ENCODE measurements at places on chromosomes 3 and 15.

DNA sequence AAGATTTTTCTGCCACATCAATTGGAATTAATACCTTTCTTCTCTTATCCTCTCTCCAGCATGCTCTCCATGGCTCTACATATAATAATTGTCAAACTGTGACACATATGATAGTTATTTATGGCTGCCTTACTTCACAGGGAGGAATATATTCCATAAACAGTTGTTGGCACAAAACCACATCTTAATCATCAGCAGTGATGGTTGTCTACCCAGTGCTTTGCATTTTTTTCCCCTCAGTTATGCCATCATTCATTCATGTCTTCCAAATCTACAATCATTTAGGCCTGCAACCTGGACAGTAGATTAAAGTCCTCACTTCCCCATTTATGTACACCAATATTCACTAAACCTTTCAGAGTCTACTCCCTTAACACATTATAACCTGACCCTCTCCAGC is 107.7 kb downstream of the THRB start:
- no peak for DNase-seq

DNA sequence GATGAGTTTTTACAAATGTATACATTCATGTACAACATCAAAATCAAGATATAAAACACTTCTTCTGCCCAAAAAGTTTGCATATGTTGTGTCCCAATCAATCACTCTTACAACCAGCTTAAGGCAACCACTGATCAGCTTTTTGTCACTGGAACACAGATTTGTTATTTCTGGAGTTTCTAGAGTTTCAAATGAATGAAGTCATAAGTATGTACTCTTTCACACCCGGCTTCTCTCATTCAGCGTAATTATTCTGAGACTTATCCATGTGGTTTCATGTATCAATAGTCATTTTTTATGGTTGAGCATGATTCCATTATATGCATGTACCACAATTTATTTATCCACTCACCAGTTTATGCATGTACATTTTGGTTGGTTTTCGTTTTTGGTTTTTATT is 53.0 kb upstream of the CORO2B start:
- DNase-seq = no peak

DNA sequence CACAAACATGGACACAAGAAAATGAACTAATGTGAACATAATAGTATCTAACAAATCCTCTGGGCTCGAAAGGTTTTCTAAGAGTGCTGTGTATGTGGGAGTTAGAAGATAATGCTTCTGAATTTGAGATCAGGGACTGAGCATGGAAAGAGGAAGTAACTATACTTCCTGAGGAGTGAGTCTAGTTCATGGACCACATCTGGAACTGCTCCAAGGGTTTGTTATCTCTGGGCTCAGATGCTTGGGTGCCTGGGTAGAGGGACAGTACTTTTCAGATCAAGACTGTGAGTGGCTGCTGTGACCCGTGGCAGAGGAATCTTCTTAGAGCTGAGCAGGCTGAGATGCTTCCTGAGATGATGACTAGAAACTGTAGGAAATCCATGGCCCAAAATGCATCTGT is 28.5 kb downstream of the TBC1D23 start:
- no peak for DNase-seq

GRCh38 chr3:107414325-107414964 is 37.2 kb downstream of the CCDC54 start:
- no peak for DNase-seq

DNA sequence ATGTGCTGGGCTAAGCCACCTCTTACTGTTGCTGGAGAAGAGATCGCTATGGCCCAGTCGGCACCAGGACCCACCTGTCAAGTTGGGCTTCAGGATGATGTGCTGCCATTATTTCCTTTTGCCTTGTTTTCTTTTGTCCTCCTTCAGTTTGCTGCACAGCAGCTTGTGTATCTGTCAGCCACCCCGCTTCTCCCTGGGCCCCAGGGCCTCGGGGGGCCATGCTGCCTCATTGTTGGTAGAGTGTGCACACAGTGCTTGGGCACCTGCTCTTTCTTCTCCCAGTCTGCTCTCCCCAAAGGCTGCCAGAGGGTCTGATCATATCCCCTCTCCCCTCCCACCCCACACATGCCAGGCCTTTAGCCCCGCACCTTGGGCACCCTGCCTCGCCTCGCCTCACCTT is 185.5 kb upstream of the ATP10A start:
- no peak for DNase-seq

GRCh38 chr3:57876632-57877031 is 120.5 kb downstream of the SLMAP start:
- no peak for DNase-seq

GRCh38 chr3:124386996-124387595 is 343.2 kb upstream of the UMPS start:
- no peak for DNase-seq

- no peak for DNase-seq
Observed at GRCh38 chr15:42692997-42693396, 43.9 kb downstream of the CDAN1 start.

DNA sequence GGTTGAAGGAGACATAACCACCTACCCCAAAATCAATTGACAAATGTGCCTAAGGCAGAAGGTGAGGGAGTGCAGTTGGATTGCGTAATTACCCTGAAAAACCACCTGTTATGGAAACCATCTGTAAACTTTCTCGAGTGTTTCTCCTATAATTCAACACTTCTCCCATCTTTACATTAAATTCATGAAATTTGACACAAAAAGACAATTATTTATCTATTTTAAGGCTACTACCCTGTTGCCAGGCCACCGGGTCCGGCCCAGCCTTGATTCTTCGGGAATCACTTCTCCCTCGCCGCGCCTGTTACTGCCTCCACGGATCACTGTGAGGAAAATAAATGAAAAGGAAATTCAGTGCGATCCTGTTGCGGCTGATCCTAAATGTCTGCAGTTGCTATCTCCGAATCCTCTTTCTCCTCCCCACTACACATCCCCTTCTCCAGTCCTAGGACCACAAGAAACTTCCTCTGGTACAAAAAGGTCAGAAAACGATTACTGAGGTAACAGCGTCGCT is 646 bp downstream of the IQCB1 start:
- DNase-seq = peak; percentile 31

GRCh38 chr3:16033889-16034687 is 140.4 kb upstream of the GALNT15 start:
- no peak for DNase-seq

DNA sequence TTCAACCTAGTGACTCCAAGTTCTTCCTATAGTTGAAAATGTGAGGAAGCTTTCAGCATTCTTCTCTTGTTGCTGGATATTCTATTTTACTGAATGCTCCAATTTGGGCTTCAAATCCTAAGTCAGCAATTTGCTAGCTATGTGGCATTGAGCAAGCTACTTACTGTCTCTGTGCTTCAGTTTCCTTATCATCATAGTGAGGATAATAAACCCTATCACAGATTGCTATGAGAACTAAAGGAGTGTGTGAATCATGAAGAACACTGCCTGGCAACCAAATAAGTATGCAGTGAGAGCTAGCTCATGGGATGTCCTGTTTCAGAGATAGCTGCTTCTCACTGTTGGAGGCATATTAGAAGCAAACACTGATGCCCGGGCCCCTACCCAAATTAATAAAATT is 163.8 kb upstream of the CDIN1 start:
- DNase-seq = no peak

- no peak for DNase-seq
Observed at GRCh38 chr3:10666621-10667020, 149.4 kb upstream of the SLC6A11 start.

DNA sequence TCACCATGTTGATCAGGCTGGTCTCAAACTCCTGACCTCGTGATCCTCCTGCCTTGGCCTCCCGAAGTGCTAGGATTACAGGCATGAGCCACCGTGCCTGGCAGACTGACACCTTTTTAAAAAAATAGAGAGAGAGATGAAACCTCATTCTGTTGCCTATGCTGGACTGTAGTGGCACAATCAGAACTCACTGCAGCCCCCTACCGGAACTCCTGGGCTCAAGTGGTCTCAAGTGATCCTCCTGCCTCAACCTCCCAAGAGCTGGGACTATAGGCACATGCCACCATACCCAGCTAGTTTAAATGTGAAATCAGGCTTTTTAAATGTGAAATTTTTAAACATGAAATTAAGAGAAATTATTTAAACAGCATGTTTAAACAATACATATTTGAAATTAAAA is 265.2 kb upstream of the UBE2E1 start:
- no peak for DNase-seq

DNA sequence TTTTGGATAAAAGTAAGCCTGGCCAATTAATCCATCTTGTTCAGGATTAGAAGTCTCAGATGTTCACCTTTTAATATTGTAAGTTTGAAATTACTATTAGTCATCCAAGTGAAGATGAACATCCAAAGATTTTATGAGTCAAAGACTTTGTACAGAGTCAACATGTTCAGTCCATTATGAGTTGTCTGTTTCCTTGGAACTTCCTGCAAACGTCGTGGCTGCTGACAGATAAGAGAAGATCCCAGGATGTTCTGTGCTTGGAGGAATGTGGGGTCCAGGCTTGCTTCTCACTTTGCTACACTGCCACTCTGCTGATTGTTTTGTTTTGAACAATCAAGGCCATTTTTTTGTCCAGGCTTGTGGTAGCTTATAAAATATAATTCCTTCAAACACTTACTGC is 74.3 kb upstream of the SLCO2A1 start:
- DNase-seq = no peak

GRCh38 chr3:19013879-19014278 is 134.4 kb upstream of the KCNH8 start:
- no peak for DNase-seq

DNA sequence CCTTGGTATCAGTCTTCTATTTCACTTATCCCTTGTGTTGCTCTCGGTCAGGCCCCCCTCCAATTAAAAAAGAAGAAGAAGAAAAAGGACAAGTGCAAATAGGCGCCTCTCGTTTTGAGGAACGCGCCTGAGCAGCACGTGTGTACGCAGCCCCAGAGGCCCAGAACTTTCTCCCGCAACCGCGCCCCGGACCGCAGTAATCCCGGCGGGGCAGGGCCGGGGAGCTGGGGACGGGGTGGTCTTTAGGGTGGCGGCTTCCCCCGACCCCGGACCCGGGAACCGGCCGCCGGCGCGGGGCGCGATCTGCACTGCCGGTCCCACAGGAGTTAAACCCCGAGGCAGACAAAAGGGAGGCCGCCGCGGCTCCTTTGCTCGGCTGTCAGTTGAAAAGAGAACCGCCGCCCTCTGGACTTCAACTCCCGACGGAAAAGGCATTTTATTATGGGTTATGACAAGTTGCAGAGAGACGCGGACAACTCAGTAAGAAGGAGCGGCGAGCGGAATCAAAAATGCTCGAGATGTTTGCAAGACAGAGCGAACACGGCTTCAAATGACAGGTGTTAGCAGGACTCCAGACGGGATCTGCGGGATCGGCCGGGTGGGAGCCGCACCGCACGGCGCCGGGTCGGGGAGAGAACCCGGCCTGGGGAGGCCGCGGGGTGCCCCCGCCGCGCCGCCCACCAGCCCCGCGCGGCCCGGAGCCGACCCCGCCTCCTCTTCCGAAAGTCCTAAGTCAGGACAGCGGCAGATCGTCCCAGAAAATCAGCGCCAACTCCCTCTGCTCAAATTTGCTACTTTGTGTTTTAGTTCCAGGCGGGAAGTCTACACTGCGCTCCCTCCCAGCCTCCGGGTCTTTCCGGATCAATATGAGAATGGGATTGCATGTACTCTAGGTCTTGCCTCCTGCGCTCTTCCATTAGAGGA is 79.0 kb downstream of the NR2F2 start:
- DNase-seq = no peak

DNA sequence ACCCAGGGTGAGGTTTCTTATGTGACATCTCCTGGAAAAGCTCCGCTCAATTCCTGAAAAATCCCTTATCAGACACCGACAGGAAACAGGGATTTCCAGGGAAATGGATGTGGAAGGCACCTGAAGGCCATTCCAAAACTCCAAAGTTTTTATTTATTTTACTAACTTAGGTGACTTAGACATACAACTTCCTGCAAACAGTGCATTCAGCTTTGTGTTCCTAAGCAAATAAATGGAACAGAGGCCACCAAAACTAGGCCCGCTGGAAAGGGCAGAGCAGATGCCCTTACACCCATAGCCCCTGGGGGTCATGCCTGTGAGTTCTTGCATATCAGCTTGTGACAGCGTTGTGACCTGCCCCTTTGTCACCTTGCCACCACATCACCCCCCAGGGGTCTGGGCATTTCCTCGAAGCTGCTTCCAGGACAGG is 239.4 kb downstream of the XXYLT1 start:
- DNase-seq = no peak

DNA sequence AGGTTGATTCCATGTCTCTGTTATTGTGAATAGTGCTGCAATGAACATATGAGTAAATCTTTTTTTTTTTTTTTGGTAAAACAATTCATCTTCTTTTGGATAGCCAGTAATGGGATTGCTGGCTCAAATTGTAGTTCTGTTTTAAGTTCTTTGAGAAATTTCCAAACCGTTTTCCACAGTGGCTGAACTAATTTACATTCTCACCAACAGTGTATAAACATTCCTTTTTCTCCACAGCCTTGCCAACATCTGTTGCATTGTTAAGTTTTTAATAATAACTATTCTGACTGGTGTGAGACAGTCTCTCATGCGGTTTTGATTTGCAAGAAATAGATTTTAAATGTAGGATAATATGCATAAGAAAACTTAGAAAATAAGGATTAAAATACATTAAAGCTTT is 279.0 kb upstream of the EPHA3 start:
- no peak for DNase-seq

- DNase-seq = no peak
Observed at GRCh38 chr15:29773816-29774215, 48.5 kb downstream of the TJP1 start.

DNA sequence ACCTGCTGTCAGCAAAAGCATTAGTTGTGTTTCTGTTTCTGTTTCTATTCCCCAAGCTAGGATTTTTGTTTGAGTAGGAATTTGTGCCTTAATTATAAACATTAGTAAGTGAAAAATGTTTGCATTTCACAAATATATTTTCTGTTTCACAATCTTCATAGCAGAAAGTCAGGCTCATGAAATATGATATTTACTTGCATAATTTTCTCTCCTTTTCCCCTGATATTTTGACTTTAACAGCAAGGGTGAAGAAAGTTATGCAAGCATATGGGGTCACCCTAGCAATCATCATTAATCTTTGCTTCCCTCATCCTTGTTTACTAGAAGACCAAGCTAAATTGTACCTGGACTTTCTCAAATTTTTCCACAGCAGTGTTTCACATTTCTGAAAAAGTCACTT is 140.3 kb upstream of the SEMA6D start:
- DNase-seq = no peak

DNA sequence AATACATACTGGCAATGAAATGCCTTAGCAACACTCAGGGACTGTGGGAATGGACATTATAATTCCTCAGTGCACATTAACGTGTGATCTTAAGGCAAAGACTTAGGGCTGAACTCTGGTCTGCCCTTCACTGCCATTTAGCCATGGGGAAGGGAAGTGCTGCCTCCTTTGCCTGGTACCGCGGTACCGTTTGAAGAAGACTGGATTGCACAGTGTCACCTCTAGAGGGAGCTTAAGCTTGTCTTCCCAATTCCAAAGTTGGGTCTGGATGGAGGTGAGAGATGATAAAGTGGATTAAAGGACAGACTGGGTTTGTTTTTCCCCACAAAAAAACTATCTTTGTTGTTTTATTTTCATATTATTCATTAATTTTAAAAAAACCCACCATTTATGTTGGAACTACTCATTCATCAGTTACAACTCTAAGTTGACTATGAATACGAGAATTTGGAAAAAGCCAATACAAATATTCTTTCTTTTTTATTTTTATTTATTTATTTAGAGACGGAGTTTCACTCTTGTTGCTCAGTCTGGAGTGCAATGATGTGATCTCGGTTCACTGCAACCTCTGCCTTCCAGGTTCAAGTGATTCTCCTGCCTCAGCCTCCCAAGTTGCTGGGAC is 60.0 kb upstream of the SYN2 start:
- no peak for DNase-seq

- no peak for DNase-seq
Observed at GRCh38 chr3:106688464-106688863, 688.8 kb upstream of the CCDC54 start.

Data from CD8-positive, alpha-beta T cell (primary cell).